ENCODE measurements at places on chromosomes 12 and 14.

DNA sequence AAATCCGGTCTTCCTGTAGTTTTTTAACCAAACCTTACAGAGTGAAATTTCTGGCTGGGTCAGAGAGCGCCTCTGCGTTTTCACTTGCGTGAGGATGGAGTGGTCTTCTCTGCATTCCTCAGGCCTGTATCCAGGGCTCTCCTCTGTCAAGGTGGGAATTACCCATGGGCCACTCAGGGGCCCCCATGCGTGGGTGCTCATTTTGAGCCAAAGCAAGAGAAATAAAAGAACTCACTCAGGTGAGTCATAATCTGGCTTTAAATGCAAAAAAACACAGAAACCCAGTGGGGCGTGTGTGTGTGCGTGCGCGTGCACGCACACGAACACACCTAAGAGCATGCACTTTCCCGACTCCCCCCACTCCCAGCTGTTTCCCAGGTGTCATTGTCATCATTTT is 104.0 kb upstream of the PWP1 start:
- DNase-seq, result no peak

DNA sequence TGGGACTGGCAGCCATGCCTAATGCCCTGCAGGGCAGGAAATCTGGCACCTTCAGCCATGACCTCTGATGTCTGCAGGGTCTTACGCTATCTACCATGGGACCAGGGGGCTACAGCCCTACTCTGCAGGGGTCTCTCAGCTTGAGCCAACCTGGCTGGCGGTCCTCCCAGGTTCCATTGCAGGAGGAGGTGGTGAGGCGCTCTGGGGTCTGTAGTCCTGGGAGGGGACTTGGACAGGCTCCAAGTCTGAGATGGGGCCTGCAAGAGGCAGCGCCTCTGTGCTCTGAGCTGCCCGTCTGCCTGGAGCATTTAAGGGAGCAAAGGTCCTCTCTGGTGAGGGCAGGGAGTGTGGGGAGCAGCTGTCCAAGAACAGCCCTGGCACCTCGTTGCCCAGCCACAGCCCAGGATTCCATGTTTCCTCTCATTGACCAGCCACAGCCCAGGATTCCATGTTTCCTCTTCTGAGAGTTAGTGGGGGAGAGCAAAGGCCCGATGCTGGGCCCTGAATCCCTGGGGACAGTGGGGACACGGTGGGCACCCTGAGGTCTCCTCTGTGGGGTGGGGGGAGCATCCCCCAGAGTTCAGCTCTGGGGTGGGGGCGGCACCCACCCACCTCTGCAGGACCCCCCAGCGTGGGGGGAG is 655 bp downstream of the PLD4 start:
- DNase-seq, result no peak

DNA sequence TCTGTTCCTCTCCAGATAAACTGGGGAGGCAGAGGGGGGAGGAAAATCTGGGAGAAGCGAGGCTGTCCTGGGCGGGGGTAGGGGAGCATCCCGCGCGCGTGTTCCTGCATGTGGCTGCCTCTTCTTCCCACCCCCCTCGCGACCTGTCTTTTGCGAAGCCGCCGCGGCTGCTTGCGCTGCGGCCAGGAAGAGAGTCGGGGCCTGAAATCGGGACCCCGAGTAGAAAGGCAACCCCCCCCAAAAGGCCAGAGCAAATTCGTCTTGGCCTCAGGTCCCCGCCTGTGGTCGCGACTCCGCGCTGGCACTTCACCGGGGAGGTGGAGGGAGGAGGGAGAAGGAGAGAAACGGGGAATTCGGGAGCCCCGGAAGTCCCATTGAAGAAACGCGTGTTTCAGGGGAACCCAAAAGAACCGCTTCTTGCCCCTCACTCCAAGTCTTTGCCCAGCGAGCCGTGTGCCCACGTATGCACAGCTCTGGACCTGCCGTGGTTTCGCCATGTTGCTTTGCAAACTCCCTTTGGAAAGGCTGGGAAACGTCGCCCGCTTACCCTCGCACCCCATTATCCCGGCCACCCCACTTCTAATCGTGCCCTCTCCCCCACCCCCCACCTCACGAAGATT is 944 bp downstream of the CCND2 start:
- DNase-seq, result no peak

- no peak for DNase-seq
Measured at GRCh38 chr14:98871796-98872195, 400.2 kb downstream of the BCL11B start.

- DNase-seq, result no peak
Measured at GRCh38 chr14:72916174-72916573, 10.1 kb upstream of the DCAF4 start.

GRCh38 chr12:120739031-120739762 is 13.6 kb downstream of the ACADS start:
- DNase-seq, result no peak

GRCh38 chr12:1297206-1297605 is 297.2 kb downstream of the FBXL14 start:
- DNase-seq, result no peak

Data from NCI-H1436 treated with DMSO at 0.1 percent for 48 hours (cell line).